Uterine smooth muscle cell (primary cell): ENCODE measurements at places on chromosomes 11 and 22. TPM values are rescaled to one million over a fixed set of nuclear protein-coding genes. Genes with fewer than 3 reads are reported as not detected.

Gene VPS37C
- total RNA-seq: 9.6 and 11.5 TPM in 2 replicates

Gene CARD18
- total RNA-seq: not detected in 2 replicates

Gene MOGAT2
- not detected in 2 replicates for total RNA-seq

Gene RASGRP2
- total RNA-seq: 0.33 and 1.2 TPM in 2 replicates

Gene DCDC1
- 0.22 and 0.25 TPM in 2 replicates for total RNA-seq

Gene ELF5
- 0.12 TPM in 1 of 2 replicates, not detected in the other for total RNA-seq

Gene SEPTIN3
- total RNA-seq: under 0.01 and 0.37 TPM in 2 replicates

Gene OR10AG1
- not detected in 2 replicates for total RNA-seq

Gene TRIM29
- total RNA-seq: 0.11 and 2.7 TPM in 2 replicates
